Activated effector memory CD4-positive, alpha-beta T cell treated with Interleukin-2 at 50 U/mL for 16 hours (primary cell): ENCODE measurements at places on chromosomes 1 and 21.

DNA sequence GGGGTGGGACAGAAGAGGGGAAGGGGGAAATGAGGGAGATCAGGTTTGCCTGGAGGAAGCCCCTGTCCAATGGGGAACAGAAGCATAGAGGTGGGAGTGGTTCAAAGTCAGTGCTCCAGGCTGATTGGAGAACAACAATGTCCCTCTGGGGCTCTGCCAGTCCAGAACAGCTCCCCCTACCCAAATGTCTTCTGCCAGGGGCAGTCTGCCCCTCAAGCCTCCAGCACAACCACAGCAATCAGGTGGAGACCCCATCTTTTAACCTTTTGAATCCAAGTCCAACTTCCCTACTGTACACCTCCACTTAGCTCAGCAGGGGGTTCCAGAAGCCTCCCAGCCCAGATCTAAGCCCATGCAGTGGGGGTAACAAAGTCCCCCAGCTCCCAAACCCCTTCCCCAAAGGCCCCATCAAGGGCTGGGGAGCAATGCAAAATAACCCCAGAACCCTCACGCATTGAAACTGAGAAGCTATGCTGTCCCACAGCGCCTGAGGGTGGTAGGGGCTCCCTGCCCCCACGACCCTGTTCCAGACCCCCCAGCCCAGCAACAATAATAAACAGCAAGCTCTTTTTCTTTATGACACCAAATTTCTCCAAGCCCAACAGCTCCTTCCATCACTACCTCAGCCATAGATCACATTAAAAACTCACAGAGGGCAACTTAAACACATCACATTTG is 3.3 kb downstream of the AHDC1 start:
- DNase-seq: no peak

- DNase-seq: no peak
These were observed 52.4 kb upstream of the FMO3 start for GRCh38 chr1:171038284-171038683.

- DNase-seq: no peak
These were observed 13.3 kb downstream of the MFAP2 start for GRCh38 chr1:16967095-16967575.

DNA sequence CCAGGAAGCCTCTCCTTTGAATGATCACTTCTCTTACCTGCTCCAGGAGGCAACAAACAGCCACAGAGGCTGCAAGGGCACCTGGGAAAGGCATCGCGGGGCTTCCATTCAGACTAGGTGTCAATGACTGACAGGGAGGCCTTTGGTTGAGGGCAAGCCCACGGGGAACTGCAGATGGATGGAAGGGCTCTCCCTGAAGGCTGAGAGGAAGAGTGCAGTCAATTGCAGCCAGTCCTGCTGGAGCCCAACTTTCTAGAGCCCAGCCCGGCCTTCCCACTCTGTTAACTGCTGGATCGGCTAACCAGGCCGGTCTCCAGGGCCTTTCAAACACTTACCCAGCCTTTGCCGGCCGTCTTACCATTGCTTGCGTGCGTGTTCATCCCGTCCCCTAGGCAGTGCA is 89.3 kb downstream of the LACTBL1 start:
- no peak for DNase-seq

- no peak for DNase-seq
These were observed 13.8 kb downstream of the SLC35E2B start for GRCh38 chr1:1678581-1679380.

DNA sequence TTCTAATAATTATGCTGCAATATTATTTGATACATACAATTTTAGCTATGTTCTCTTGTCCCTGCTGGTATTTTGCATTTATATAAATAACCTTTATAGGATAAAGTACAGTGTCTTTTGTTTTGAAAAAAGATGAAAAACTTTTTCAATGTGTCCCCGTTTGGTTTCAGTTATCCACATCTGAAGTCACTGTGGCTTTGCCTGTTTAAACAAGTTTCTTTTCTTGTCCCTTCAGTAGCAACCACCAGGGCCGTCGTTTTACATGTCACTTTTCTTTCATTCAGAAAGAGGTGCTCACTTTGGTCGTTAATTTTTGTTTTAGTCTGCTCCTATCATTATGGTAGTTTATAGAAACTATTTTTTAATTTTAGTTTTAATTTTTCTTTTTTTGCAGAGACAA is 41.4 kb downstream of the RABGAP1L start:
- DNase-seq: no peak

DNA sequence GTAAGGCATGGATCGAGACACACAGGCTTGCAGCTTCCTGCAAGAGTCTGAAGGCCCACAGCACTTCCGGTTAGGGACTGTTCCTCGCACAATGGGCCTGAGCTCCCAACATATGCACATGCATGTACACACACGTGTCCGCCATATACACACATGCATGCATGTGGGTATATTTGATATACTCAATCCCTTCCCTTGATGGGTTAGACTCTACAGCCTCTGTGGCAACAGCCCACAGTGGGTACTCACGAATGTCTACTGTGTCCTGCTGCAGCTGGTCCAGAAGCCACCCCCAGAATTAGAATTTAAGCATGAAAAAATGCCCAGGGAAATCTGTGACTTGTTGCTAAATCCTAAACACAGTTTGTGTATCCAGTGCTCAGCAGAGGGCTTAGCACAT is 9.9 kb downstream of the F3 start:
- DNase-seq: no peak

GRCh38 chr1:166235728-166236127 is 68.9 kb upstream of the FAM78B start:
- DNase-seq: no peak

GRCh38 chr1:211174375-211174774 is 40.4 kb upstream of the KCNH1 start:
- no peak for DNase-seq

DNA sequence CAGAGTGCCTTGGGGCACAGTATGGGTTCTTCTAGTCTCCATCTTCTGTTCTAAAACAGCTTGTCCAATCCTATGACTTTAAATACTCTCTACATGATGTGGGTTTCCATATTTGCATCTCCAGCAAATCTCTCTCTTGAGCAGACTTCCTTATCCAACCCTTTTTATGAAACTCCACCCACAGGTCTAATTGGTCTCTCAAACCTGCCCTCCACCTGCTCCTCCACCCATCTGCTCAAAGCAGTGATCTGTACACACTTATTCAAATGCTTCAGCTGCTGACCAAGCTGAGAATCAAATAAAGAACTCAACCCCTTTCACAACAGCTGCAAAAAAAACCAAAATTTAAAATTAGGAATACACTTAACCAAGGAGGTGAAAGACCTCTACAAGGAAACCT is 11.5 kb downstream of the MCOLN2 start:
- DNase-seq: no peak

DNA sequence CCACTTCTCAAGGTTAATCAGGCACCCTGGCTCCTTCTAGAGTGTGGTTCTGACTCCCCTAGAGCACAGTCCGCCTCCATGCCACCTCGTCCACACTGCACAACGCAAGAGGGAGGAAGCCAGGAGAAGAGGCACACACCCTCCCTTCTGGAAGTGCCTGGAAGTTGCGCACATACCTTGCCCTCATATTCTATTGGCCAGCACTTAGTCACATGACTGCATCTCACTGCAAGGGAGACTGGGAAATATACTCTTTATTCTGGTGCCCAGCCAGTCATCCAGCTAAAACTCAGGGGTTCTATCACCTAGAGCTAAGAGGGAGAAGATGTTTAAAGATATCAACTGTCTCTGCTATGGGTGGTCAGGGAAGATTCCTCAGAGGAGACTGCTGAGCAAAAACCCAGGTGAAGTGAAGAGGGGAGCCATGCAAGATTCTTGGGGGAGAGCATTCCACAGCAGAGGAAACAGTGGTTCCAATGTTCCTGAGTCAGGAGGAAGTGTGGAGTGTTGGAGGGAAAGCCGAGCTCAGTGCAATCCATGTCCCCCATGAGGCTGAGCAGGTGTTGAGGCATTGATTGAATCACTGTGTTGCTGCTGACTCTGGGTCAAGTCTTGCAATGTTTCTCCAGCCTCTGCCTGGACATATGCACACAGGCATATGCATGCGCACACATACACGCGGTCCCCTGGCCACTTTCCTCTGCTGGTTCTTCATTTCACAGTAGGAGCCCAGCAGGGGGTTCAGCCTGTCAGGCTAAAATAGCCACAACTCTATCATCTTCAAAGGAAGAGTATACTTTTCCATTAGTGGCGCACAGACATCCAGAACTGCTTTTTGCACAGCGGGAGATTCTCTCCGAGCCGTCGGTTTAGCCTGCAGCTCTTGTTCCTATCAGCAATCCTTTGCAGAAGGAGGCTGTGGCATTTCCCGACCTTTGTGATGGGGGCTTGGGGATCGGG is 22.3 kb upstream of the KLHDC7A start:
- DNase-seq: no peak

DNA sequence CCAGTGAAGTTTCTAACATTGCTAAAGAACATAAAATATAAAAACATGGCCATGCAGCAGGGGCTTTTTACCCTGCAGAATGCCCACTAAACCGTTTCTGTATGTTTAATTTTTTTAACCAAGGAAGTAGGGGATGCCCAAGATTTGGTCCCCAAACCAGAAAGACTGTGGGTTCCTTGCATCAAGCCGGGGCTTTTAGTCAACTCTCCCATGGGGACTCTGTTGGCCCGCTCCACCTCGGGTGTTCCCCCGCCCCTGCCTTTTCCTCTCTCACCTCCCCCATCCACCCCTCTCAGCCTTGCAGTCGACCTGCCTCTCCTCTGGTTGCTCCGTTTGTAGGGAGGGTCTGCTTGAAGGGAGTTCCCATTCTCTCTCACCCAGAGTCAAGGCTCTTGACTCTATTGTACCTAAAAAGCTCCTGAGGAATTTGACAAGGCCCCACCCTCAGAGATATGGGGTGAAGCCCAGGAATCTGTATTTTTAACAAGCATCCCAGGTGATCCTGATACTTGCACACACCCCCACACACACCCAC is 117.5 kb downstream of the TOMM20 start:
- DNase-seq: peak; percentile 9

DNA sequence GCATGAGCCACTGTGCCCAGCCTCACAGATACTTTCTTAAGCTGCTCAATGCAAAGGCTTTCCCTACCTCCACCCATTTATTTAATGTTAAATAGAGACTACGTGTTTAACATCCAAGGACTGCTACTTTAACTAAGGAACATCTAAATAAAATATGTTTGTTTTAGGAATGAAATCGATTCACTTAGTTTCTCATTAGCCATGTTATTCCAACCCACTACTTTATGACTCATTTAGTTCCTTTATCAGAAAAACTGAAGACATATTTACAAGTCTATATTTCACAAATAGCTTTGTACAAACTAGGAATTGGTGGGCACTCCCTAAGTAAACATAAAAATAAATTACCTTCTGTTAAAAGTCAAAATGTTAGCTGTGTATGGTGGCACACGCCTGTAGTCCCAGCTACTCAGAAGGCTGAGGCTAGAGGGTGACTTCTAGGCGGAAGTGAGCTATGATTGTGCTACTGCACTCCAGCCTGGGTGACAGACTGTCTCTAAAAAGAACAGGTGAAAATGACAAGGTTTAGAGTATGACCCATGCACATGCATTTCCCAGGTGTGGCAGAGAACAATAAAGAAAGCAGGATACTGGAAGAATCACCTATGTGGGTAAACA is 39.9 kb upstream of the AK4 start:
- DNase-seq: no peak

DNA sequence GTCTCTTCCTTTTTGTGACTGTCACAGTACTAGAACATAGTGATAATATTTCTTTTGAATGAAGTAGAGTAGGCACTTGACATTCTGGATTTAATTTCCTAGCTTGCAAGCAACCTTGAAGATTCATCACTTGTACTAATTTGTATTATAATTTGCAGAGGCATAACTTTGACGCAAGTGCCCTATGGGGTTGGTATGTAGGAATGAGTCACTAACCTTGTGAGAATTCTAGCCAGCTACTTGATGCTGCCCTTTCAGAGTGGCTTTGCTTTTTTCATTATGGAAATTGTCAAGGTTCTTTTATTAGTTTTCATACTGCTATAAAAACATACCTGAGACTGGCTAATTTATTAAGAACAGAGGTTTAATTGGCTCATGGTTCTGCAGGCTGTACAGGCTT is 13.7 kb upstream of the DPH5 start:
- DNase-seq: no peak

- no peak for DNase-seq
These were observed 1.5 kb upstream of the FBLIM1 start for GRCh38 chr1:15757016-15757543.

- DNase-seq: no peak
These were observed 1.1 kb downstream of the LRRC8C start for GRCh38 chr1:89633800-89634625.

- no peak for DNase-seq
These were observed 67.1 kb downstream of the MAN1C1 start for GRCh38 chr1:25683731-25684130.

- DNase-seq: no peak
These were observed 69.0 kb downstream of the GRIK1 start for GRCh38 chr21:29870814-29871213.

DNA sequence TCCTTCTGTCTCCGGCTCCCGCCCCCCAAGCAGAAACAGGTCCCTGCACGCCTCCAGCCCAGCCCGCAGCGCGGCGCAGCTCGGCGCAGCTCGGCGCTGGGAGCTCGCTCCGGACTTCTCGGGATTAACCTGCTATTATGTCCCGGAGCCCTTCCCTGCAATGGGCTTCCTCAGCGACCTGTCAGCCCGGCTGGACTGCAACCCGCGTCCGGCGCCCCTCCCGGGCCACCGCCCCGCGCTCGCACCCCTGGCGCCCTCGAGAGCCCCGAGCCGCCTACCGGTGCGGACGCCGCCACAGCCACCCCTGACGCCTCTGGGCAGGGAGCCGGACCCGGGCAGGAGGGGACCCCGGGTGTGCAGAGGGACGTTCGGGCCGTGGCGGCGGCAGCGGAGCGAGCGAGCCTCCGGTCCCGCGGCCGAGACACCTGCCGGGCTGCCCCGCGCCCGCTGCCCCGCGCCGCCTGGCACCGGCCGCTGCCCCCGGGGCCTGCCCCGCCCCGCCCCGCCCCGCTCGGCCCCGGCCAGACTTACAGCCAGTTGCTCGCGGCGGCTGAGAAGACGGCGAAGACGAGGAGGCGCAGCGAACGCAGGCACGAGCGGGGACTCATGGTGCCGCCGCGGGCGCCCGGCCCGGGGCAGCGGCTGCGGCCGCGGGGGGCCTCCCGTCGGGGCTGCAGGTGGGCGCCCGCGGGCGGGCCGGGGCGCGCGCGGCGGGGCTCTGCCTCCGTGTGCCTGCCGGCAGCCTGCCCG is 407 bp downstream of the WNT4 start:
- DNase-seq: no peak

DNA sequence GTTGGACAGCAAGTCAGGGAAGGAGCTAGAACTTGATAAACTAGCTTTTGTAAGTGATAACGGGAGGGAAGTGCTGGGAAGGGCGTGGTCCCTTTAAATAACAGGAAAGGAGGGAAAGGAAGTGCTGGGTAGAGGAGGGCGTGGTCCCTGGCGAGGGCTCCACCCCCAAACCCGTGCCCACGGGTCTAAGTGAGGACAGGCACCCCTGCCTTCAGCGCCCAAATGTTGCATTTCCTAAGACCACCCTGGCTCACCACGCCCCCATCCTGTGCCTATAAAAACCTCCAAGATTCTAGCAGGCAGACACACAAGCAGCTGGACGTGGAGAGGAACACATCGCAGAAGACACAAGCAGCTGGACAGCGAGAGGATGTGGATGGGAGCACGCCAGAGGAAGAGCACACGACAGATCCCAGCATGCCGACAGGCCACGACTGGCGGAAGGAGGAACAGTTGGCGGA is 58.5 kb downstream of the PALMD start:
- no peak for DNase-seq
